ENCODE measurements at places on chromosomes 12 and 14. TPM values are rescaled to one million over a fixed set of nuclear protein-coding genes. Genes with fewer than 3 reads are reported as not detected.
A peak's percentile ranks its signal among the peaks of the same experiment; 100 is the strongest.

The MSI1 gene
- total RNA-seq: 5.5 TPM

DNA sequence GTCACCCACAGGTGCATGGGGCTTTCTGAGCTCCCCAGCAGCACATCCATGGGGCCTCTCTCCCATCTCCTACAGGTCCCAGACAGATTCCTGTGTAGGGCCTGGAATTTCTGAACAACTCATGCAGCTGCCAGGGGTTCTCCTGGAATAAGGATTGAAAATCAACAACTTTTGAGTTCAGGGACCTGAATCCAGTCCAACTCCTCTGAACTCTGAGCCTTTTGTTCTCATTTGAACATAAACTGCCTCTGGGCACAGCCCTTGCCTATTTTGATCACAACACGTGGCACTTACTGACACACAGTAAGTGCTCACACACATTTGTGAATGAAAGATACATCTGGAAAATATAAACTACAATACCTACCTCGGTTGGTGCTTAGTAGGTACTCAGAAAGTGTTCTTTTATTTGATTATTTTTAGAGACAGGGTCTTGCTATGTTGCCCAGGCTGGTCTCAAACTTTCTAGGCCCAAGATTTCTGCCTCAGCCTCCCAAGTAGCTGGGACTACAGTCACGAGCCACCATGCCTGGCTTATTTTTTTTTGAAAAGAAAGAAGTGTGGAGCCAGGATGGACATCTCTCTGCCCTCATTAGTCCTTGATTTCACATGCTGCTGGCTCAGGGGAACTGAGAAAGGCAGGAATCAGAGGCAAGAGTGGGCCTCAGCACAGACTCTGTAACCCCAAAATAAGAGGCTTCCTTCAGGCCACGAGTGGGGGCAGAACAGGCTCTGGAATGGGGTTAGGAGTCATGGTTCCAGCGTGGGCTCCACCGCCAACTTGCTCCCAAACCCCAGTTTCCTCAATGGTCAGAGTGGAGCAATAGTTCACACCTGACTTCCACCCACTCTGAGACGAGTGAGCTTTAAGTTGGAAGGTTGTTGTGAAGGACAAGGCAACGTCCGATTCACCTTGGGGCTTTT lies 27.0 kb downstream of the SYNE3 start:
- peak overlapping the region; percentile 42 for H3K27ac ChIP-seq
- no peaks in the 10 kb centered on the region for H3K27me3 ChIP-seq
- no peaks in the 10 kb centered on the region for H3K36me3 ChIP-seq

GRCh38 chr12:81417056-81417455 lies 339.2 kb downstream of the ACSS3 start:
- H3K4me1 ChIP-seq: no peaks in the 10 kb centered on the region
- no peaks in the 10 kb centered on the region for H3K27me3 ChIP-seq
- no peak overlapping the region for H3K27ac ChIP-seq
- H3K4me3 ChIP-seq: no peak overlapping the region
- H3K36me3 ChIP-seq: no peaks in the 10 kb centered on the region

- no peak overlapping the region for H3K27ac ChIP-seq
- H3K36me3 ChIP-seq: no peaks in the 10 kb centered on the region
- H3K27me3 ChIP-seq: no peaks in the 10 kb centered on the region
- peaks cover 8% of the 10 kb centered on the region for H3K4me1 ChIP-seq
- no peak overlapping the region for H3K4me3 ChIP-seq
Observed at GRCh38 chr14:65470404-65470880, 57.9 kb downstream of the FUT8 start.

GRCh38 chr12:65470256-65470655 lies 191.8 kb downstream of the MSRB3 start:
- H3K27me3 ChIP-seq: no peaks in the 10 kb centered on the region
- H3K4me1 ChIP-seq: no peaks in the 10 kb centered on the region
- H3K36me3 ChIP-seq: no peaks in the 10 kb centered on the region
- no peak for DNase-seq
- H3K27ac ChIP-seq: no peak overlapping the region

The SLCO1C1 gene
- total RNA-seq: not detected

- no peaks in the 10 kb centered on the region for H3K36me3 ChIP-seq
- no peaks in the 10 kb centered on the region for H3K4me1 ChIP-seq
- no peak overlapping the region for H3K4me3 ChIP-seq
- no peak overlapping the region for H3K27ac ChIP-seq
- H3K27me3 ChIP-seq: no peaks in the 10 kb centered on the region
- no peak for DNase-seq
Observed at GRCh38 chr14:67285876-67286452, 44.7 kb downstream of the PALS1 start.

DNA sequence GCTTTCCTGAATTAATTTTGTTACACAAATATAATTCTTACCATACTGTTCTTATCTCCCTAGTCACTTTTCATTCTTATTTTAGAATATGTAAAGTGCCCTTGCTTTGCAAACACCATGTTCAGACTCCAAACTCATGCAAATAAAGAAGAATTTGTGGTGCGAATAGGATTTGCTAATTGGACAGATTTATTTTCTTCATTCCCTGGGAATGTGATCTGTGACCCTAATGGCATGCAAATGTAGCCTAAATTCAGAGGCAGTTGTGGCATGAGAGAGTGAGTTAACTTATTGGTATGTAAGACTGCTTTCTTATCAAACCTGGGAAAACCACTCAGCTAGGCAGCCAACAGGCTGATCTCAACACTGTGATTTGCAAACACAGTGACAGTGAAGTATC lies 10.0 kb downstream of the CAPZA3 start:
- H3K27ac ChIP-seq: no peak overlapping the region
- DNase-seq: no peak
- no peak overlapping the region for H3K4me3 ChIP-seq

DNA sequence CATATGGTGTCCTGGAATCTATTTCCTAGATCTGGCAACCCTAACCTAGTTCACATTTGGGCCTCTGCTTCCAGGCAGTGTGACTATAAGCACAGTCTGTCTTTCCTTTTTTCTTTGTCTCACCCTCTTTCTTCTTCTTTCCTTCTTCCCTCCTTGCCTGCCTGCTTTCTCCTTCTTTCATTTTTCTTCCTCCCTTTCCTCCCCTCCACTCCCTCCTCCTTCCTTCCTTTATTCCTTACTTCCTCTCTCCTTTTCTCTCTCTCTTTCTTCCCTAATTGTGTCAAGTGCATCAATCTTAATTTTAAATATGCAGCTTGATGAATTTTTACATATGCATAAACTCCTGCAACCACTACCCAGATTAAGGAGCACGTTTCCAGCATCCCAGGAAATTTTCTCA lies 4.6 kb upstream of the DAO start:
- no peak overlapping the region for H3K4me3 ChIP-seq
- H3K27ac ChIP-seq: no peak overlapping the region
- no peaks in the 10 kb centered on the region for H3K36me3 ChIP-seq
- no peak for DNase-seq
- no peaks in the 10 kb centered on the region for H3K4me1 ChIP-seq
- no peaks in the 10 kb centered on the region for H3K27me3 ChIP-seq

The CFAP54 gene
- total RNA-seq: 2.7 TPM

- H3K4me1 ChIP-seq: no peaks in the 10 kb centered on the region
- H3K27me3 ChIP-seq: no peaks in the 10 kb centered on the region
- no peak overlapping the region for H3K4me3 ChIP-seq
- H3K36me3 ChIP-seq: no peaks in the 10 kb centered on the region
- no peak for DNase-seq
- H3K27ac ChIP-seq: no peak overlapping the region
Observed at GRCh38 chr12:81639196-81639595, 120.0 kb downstream of the PPFIA2 start.

DNA sequence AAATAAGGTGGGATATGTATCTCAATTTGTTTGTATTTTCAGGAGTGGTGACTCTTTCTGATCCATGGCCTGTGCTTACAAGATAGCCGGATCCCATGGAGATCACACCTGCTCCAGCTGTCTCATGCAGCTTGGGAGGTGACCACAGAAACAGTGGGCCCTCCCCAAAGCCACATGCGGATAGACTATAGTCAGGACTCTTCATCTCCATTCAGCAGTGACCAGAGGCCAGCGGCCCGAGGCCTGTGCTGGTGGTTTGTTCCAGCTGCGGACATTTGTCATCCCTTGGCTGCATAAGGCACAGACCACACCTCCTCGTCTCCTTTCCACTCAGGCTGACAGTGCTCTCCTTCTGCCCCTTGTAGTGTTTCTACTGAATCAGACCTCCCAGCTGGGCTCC lies 14.7 kb upstream of the WNT5B start:
- no peaks in the 10 kb centered on the region for H3K4me1 ChIP-seq
- H3K27ac ChIP-seq: no peak overlapping the region
- no peaks in the 10 kb centered on the region for H3K27me3 ChIP-seq
- H3K4me3 ChIP-seq: no peak overlapping the region
- DNase-seq: no peak

DNA sequence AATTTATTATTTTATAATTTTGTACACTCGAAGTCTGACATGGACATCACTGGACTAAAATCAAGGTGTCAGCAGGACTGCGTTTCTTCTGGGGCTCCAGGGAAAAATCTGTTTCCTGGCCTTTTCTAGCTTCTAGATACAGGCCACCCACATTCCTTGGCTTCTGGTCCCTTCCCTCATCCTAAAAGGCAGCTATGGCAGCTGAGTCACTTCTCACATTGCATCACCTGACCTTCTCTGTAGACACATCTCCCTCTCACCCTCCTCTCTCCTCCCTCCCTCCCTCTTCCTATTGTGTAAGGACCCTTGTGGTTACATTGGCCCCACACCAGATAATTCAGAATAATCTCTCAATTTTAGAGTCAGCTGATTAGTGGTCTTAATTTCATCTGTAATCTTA lies 92.4 kb downstream of the RPS6KA5 start:
- H3K27me3 ChIP-seq: no peaks in the 10 kb centered on the region
- peaks cover 15% of the 10 kb centered on the region for H3K4me1 ChIP-seq
- H3K27ac ChIP-seq: no peak overlapping the region
- no peak for DNase-seq

- no peaks in the 10 kb centered on the region for H3K36me3 ChIP-seq
- H3K4me1 ChIP-seq: no peaks in the 10 kb centered on the region
- H3K4me3 ChIP-seq: no peak overlapping the region
- DNase-seq: no peak
- no peak overlapping the region for H3K27ac ChIP-seq
- H3K27me3 ChIP-seq: no peaks in the 10 kb centered on the region
Observed at GRCh38 chr12:23596568-23596967, 352.9 kb downstream of the SOX5 start.

The IL31 gene
- not detected for total RNA-seq

The ABHD12B gene
- not detected for total RNA-seq

The TAS2R10 gene
- not detected for total RNA-seq

GRCh38 chr12:89490922-89491321 lies 33.7 kb downstream of the GALNT4 start:
- no peaks in the 10 kb centered on the region for H3K36me3 ChIP-seq
- H3K4me1 ChIP-seq: peaks cover 10% of the 10 kb centered on the region
- H3K4me3 ChIP-seq: no peak overlapping the region
- H3K27ac ChIP-seq: no peak overlapping the region

- peaks cover 7% of the 10 kb centered on the region for H3K4me1 ChIP-seq
- peaks cover 4% of the 10 kb centered on the region for H3K36me3 ChIP-seq
- H3K27me3 ChIP-seq: no peaks in the 10 kb centered on the region
- no peak overlapping the region for H3K27ac ChIP-seq
- H3K4me3 ChIP-seq: no peak overlapping the region
Observed at GRCh38 chr12:6328945-6329702, 12.8 kb downstream of the TNFRSF1A start.

DNA sequence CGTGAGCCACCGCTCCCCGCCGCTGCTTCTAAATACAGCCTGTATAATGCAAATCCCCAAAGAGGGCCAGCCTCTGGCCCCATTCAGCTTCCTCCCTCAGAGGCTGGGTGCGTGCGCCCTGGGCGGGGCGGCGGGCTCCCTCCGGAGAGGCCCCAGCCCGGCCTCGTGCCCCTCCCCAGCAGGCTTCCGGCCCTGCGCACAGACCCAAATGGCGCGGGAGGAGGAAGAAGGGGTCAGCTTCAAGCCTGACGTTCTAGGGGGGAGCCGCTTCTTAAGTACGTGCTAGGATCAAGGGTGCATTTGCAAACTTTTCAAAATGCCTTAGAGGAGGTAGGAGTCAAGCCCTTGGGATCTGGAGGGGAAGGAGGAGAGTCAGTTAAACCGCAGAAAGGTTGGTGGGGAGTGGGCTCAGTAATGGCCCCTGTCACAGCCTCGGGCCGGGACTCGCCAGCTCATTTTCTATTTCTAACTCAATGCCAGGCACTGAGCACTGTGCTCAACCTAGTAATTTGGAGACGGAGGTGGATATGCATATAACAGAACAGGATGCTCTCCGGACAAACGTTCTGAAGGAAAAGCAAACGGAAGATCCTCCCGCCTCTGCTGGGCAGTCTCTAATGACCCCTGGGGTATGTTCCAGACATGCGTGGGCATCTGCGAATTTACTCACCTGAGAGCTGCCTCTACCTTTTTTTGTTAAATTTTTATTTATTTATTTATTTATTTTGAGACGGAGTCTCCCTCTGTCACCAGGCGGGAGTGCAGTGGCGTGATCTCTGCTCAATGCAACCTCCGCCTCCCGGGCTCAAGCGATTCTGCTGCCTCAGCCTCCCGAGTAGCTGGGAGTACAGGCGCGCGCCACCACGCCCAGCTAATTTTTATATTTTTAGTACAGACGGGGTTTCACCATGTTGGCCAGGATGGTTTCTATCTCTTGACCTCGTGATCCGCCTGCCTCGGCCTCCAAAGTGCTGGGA lies 32.3 kb downstream of the NINJ2 start:
- H3K4me3 ChIP-seq: peak overlapping the region; percentile 53
- DNase-seq: peak; percentile 81
- H3K4me1 ChIP-seq: no peaks in the 10 kb centered on the region
- H3K27ac ChIP-seq: peak overlapping the region; percentile 71
- H3K27me3 ChIP-seq: no peaks in the 10 kb centered on the region
- H3K36me3 ChIP-seq: no peaks in the 10 kb centered on the region

DNA sequence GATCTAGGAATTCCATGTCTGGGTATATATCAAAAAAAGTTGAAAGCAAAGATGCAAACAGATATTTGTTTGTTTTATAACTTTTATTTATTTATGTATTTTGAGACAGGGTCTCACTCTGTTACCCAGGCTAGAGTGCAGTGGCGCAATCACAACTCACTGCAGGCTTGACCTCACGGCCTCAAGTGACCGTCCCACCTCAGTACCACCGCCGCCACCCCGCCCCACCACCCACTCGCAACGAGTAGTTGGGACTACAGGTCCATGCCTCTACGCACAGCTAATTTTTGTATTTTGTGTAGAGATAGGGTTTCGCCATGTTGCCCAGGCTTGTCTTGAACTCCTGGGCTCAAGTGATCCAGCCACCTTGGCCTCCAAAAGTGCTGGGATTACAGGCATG lies 66.5 kb upstream of the KTN1 start:
- DNase-seq: no peak
- H3K4me1 ChIP-seq: no peaks in the 10 kb centered on the region
- H3K27me3 ChIP-seq: no peaks in the 10 kb centered on the region
- H3K4me3 ChIP-seq: no peak overlapping the region
- H3K36me3 ChIP-seq: no peaks in the 10 kb centered on the region

- H3K36me3 ChIP-seq: peaks cover 78% of the 10 kb centered on the region
- no peaks in the 10 kb centered on the region for H3K4me1 ChIP-seq
- H3K4me3 ChIP-seq: no peak overlapping the region
- no peaks in the 10 kb centered on the region for H3K27me3 ChIP-seq
- no peak for DNase-seq
- no peak overlapping the region for H3K27ac ChIP-seq
Observed at GRCh38 chr12:123397400-123397799, 13.5 kb downstream of the KMT5A start.

All from Peyer's patch (tissue), 4 donors.